NCI-H345 (cell line): ENCODE measurements at places on chromosomes 16 and 17.

DNA sequence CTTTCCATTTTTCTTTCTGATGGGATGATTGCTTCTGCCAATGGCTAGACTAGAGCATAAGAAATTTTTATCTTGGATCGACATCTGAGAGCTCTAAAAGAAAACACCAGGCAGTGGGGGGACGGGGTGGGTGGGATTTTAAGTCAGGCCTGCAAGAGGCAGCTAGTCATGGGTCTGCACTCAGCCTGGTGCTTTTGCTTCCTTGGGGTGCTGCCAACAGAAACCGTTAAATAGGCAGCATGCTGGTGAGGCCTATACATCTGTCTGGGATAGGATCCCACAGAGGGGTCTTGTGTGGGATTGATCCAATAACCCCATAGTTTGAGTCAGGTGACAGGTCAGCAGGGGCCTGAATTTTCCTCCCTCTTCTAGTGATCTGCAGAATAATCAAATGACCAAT, 26.9 kb downstream of the ZNRF1 start:
- no peak for DNase-seq

DNA sequence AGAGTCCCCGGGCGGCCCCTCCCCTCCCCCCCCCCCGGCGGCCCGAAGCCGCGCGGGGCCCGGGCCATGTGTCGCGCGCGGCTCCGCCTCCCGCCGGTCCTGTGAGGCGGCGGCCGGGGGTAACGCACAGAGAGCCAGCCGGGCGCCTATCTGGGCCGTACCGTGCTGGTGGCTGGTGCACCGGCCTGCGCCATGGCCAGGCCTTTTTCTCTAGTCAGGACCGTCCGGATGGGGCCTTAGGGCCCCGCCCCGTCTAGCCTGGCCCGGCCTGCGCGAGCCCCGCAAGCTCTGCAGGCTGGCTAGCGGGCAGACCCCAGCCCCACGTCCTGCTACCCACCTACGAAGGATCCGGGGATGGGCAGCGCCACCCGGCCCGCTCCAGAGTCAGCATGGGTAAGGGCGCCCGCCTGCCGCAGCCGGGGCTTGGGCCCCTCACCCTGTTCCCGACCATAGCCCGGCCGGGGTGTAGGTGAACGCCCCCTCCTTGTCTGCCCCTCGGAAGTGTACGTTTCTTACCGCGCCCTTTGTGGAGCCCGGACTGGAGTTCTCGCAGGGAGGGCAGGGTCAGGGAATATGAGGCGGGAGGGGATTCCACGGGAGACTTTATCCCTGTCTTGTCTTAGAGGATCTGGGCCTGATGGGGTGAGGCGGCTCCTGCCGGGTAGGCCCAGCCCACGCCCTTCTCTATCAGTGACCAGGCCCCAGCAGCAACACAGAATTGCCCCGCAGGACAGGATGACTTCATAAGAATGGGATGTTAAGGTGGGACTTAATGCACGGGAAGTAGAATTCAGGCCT, at the start of gene CENPT:
Gene CENPT (minus strand): TSS at position 630 of the 798 bp plus-strand sequence. CDS start 13,834 bp downstream, outside the sequence.
- DNase-seq = peak; percentile 65

DNA sequence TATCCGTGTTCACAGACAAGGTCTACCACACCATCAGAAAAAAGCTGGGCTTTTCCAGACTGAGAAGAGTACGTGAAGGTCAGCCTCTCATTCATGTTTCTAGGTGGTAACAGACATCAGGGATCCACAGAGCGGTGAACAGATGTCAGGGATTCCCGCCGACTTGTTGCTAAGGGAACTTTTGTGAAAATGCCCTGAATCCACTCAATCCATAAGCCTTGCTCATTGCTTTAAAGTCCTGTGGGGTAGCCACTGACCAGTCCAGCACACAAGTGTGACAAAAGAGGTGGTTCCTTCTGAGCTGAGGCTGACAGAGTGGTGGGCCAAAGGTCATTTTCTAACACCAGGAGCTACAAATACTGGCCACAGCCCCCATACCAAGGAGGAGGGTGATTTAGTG, 5.9 kb downstream of the GAS7 start:
- no peak for DNase-seq

GRCh38 chr17:45172541-45173286, 11.0 kb downstream of the HEXIM2 start:
- no peak for DNase-seq

DNA sequence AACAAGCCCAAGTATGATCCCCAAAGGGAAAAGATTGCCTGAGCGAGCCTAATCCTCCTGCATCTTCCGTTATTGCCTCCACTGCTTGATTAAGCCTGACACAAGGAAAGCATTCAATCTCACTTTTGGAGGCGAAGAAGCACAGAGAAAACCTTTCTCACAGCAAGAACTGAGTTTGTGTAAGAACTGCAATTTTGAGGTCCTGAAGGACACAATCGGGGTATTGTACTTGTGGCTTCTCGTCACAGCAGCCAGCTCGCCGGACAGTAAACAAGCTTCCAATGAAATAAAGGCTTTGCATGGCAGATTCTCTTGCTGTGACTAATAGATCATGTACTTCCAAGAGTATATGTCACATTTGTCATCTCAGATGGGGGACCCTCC, 18.7 kb upstream of the FOXF1 start:
- no peak for DNase-seq

DNA sequence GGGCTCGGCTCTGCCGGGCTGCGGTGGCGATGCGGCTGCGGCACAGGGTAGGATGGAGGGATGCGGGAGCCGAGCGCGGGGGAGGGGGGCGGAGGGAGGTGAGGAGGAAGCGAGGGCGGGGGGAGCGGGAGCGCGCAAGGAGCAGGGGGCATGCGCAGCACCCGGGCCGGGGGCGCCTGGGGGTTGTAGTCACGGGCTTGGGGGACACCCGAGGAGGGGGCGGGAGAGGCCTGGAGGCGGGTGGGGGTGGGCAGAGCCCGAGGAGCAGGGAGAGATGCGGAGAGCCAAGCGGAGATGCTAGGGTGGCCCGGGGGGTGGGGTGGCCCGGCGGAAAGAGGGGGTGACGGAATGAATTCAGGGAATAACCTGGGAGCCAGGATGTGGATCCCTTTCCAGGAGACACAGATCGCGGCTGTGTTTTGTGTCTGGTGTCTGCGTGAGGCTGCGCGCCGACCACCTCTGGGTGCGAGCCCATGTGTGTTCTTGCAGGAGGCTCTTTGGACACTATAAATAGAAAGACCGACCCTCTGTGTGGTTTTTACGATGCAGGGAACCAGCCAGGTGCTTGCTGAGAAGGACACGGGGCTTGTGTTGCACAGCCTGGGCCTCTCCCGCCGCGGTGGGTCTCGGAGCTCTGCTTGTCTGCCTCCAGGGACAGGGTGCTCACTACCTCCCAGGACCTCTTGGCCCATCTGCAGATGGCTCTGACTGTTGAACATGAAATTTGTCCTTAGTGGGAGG, at the start of gene STX1B:
Gene STX1B (minus strand): TSS at position 54 of the 741 bp plus-strand sequence. CDS start 242 bp downstream, outside the sequence.
- DNase-seq = peak; percentile 64

GRCh38 chr16:79929260-79929965, 328.9 kb upstream of the MAF start:
- DNase-seq = no peak

GRCh38 chr16:77376358-77376757, 58.5 kb downstream of the ADAMTS18 start:
- no peak for DNase-seq

DNA sequence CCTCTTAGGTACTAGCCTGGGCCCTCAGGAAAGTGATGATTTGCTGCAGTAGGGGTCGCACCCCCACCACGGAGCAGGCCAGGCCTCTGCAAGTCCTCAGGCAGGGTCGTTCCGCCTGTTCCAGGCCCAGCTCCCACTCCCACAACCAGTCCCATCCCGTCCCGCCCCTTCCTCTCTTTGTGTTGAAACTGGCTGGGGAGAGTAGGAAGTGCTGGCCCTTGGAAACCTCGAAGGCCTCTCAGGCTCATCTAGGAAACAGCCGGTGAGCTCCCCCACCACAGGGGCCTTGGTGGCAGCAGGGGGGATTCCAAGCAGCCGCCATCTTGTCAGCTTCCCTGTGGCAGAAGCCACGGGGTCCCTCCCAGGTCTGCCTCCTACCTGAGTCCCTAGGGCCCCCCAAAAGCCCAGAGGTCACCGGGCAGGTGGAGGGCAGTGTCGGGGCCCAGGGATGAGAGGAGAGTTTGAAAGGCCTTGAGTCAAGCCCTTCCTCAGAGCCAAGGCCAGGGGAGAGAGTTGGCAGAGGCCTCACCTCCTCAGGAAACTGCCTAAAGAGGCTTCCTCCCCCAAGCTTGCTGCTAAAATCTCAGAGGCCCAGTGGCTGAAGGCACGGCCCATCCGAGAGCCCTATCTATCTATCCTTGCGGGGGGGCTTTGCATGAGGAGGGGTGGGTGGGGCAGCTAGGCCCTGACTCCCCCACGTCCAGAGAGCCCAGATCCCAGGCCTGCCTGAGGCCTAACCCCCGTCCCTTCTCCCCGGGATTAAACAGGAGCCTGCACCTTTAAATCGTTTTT, 22.2 kb downstream of the MMP15 start:
- no peak for DNase-seq

GRCh38 chr16:22052980-22053379, 39.4 kb upstream of the VWA3A start:
- no peak for DNase-seq

DNA sequence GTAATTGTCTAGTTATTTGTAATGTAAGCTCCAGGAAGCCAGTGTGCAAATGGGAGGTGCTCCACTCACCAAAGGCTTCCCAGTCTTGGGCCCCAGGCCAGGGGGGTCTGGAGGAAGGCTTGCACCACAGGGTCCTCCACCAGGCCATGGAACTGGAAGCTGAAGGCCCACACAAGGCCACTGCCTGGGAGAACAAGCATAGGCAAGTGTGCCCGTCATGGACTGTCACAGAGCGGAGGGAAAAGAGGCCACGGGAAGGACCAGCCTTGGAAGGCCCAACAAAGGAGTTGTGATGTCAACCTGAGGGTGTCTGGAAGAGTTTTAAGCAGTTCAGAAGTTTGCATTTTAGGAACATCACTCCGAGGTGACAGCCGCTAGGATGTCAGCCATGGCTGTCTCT, 3.0 kb upstream of the SRRM2 start:
- DNase-seq = no peak

GRCh38 chr17:62860962-62861873, 53.1 kb upstream of the MARCHF10 start:
- no peak for DNase-seq
